ENCODE measurements at places on chromosomes 1 and 21. TPM values are rescaled to one million over a fixed set of nuclear protein-coding genes. Genes with fewer than 3 reads are reported as not detected.

GRCh38 chr1:53590531-53591515 lies 131.6 kb downstream of the DMRTB1 start:
- H3K27me3 ChIP-seq = no peaks in the 10 kb centered on the region
- peaks cover 7% of the 10 kb centered on the region for H3K4me1 ChIP-seq
- peak; percentile 56 for DNase-seq
- no peak overlapping the region for H3K4me3 ChIP-seq

DNA sequence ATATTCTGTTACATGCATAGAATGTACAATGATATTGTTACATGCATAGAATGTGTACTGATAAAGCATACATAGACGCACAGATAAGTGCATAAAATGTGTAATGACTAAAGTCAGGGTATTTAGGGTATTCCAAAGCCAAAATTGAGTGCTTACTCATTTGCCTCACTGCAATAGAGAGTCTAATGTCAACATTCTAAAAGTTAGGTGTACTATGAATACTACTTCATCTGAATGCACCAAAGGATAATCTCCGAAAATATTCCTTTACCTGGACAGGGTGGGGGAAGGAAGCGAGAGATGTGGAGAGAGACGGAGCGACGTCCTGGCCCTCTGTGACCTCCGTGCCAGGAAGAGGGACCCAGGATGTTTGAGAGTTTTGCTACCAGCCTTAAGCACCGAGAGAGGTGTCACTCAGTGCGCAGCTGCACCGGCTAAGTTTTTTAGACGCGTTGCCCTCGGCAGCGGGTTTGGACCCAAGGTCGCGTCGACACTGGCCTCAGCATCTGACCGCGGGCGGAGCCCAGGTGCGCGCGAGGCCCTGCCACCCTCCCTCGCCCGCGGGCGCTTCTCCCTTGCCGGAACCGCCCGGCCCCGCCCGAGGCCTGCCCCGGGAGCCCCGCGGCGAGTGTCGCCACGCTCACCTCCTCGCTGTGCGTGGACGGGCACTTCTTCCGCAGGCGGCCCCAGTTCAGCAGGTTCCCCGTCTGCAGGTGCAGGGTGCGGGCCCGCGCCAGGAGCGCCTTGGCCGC lies 660 bp downstream of the GCLM start:
- DNase-seq = peak; percentile 61
- H3K27ac ChIP-seq = no peak overlapping the region
- H3K36me3 ChIP-seq = no peaks in the 10 kb centered on the region
- H3K27me3 ChIP-seq = peaks cover 11% of the 10 kb centered on the region
- H3K4me1 ChIP-seq = peaks cover 7% of the 10 kb centered on the region

DNA sequence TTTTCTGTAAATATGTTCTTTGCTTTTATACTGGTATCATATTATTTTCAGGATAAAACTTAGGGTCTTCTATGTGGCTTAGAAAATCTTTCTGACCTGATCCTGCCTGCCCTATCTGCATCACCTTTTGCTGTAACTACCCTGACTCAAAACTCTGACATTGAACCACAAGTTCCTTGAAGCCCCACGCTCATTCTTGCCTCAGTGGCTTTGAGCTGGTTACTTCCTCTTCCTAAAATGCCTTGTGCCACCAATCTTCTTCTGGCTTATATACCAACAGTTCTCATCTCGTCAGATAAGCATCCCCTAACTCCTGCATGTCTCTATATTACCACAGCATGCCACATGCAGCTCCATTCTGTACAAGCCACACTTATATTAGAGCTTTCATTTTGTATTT lies 84.5 kb upstream of the LRRC7 start:
- no peak for DNase-seq
- H3K4me1 ChIP-seq = peaks cover 5% of the 10 kb centered on the region
- H3K27ac ChIP-seq = no peak overlapping the region

- H3K4me1 ChIP-seq = no peaks in the 10 kb centered on the region
- no peak for DNase-seq
- no peak overlapping the region for H3K4me3 ChIP-seq
- H3K36me3 ChIP-seq = no peaks in the 10 kb centered on the region
- H3K27ac ChIP-seq = no peak overlapping the region
- H3K27me3 ChIP-seq = no peaks in the 10 kb centered on the region
These were observed 56.0 kb downstream of the MEGF6 start for GRCh38 chr1:3555131-3555920.

DNA sequence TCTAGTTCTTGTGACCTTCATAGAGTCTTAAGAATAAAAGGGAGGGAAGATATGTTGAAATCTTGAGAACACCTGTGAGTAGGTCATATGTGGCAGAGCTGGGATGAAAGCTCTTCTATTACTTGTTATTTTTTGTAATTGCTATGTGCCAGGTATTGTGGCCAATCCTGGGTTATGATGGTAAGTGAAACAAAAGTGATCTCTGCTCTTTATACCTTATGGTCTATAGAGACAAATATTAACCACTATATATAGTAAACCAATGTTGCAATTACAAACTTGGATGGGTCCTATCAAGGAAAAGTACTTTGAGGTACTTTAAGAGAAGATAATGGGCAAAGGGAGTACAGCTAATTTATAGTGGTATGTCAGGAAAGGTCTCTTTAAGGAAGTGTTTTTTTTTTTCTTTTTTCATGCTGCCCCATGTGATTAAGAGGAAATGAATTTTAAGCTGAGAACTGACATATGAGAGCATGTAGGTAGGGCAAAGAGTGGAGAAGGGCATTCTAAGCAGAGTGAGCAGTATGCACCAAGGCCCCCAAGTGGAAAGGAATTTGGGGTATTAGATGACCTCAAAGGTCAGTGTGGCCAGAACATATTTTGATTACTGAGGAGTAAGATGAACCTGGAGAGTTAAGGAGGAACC lies 43.3 kb downstream of the POU2F1 start:
- H3K4me1 ChIP-seq = peaks cover 10% of the 10 kb centered on the region
- H3K4me3 ChIP-seq = no peak overlapping the region
- no peaks in the 10 kb centered on the region for H3K36me3 ChIP-seq
- no peak for DNase-seq
- H3K27ac ChIP-seq = no peak overlapping the region
- H3K27me3 ChIP-seq = no peaks in the 10 kb centered on the region

DNA sequence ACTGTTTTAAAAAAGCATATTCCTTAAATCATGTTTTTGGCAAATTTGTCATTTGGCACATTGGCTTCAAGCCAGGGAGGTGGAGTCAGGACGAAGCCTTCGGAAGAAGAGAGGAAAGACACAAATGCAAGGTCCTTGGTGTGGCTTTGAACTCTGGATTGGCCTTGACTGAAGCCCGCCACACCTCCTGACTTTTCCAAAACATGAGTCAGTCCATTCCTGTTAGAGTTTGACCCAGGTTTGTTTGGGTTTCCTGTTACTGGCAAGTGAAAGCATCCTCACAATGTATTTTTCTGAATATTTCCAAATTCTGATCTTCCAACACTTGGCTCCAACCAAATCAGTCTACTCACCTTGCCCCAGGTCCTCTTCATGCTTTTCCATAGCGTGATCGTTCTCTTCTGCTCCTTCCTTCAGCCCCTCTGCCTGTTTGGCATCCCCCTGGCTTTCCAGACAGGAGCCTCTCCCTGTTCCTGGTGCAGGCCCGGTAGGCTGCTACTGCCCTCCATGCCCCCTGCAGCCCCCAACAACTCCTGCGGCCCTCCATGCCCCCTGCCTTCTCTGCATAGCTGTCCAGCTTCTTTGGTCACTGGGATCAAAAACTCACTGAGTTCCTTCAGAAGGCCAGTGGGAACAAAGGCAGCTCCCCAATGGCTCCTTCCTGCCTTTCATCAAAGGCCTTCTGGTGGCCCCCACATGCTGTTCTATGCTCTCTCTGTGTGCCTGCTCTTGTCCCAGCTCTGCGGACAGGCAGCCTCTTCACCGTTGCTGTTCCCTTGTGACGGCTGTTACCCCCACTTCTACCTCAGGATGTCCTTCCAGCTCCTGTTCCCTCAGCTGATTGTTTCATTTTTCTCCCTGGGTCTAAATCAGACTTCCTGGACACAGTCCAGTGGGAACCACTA lies 30.4 kb upstream of the SLC30A1 start:
- H3K4me1 ChIP-seq = peaks cover 3% of the 10 kb centered on the region
- no peak overlapping the region for H3K27ac ChIP-seq
- DNase-seq = no peak
- H3K4me3 ChIP-seq = no peak overlapping the region
- H3K36me3 ChIP-seq = no peaks in the 10 kb centered on the region
- no peaks in the 10 kb centered on the region for H3K27me3 ChIP-seq

DNA sequence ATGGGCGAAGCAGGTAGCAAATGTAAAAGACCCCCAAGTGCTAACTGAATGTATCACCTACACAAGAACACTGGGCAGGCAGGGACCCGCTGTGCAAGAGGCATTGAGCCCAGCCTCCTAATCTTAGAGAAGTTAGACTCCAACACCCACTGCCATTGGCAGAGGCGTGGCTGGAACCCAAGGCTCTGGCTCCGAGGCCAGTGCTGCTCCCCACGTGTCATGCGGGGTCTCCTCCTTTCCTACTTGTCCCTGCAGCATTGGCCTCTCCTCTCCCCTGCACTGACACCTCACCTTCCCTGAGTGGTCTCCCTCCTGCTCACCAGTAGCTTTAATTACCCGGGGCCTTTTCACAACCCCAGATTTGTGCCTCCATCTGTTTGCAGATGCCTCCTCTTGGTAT lies 107.0 kb downstream of the GALNT2 start:
- peaks cover 23% of the 10 kb centered on the region for H3K4me1 ChIP-seq
- no peaks in the 10 kb centered on the region for H3K27me3 ChIP-seq
- H3K36me3 ChIP-seq = no peaks in the 10 kb centered on the region
- no peak overlapping the region for H3K27ac ChIP-seq
- DNase-seq = no peak

NID1 gene
- 32.5 TPM for total RNA-seq

HEYL gene
- 4.0 TPM for total RNA-seq

PTPN22 gene
- not detected for total RNA-seq
